ENCODE measurements at places on chromosomes 13 and 19.

GRCh38 chr13:75395066-75395465, 86.9 kb downstream of the TBC1D4 start:
- no peak for DNase-seq

- no peak for DNase-seq
Measured at GRCh38 chr19:2227415-2228156, 8.5 kb downstream of the PLEKHJ1 start.

- no peak for DNase-seq
Measured at GRCh38 chr19:33174186-33174585, 19.9 kb upstream of the LRP3 start.

GRCh38 chr13:97534540-97534939, 100.6 kb downstream of the RAP2A start:
- no peak for DNase-seq

GRCh38 chr19:32649751-32650150, 25.2 kb downstream of the ANKRD27 start:
- DNase-seq = no peak
